ENCODE measurements at places on chromosomes 5 and 9. TPM values are rescaled to one million over a fixed set of nuclear protein-coding genes. Genes with fewer than 3 reads are reported as not detected.

ECPAS gene
- total RNA-seq: 79.4 TPM

SLC45A2 gene
- not detected for total RNA-seq

HAND1 gene
- total RNA-seq: not detected

PRUNE2 gene
- total RNA-seq: 5.2 TPM

ZFAND5 gene
- total RNA-seq: 65.7 TPM

GLRA1 gene
- total RNA-seq: not detected

IFNA21 gene
- total RNA-seq: not detected

FAM163B gene
- total RNA-seq: 4.5 TPM

ZBTB6 gene
- total RNA-seq: 6.0 TPM

Data from cardiac atrium fibroblast (primary cell).